Stimulated activated CD4-positive, alpha-beta T cell treated with anti-CD3 and anti-CD28 coated beads, TNF-alpha, amount 100 ng/mL, for 48 hours (primary cell): ENCODE measurements at places on chromosomes 7 and 10.

GRCh38 chr7:1113548-1113885, 25.6 kb downstream of the GPER1 start:
- DNase-seq = no peak

DNA sequence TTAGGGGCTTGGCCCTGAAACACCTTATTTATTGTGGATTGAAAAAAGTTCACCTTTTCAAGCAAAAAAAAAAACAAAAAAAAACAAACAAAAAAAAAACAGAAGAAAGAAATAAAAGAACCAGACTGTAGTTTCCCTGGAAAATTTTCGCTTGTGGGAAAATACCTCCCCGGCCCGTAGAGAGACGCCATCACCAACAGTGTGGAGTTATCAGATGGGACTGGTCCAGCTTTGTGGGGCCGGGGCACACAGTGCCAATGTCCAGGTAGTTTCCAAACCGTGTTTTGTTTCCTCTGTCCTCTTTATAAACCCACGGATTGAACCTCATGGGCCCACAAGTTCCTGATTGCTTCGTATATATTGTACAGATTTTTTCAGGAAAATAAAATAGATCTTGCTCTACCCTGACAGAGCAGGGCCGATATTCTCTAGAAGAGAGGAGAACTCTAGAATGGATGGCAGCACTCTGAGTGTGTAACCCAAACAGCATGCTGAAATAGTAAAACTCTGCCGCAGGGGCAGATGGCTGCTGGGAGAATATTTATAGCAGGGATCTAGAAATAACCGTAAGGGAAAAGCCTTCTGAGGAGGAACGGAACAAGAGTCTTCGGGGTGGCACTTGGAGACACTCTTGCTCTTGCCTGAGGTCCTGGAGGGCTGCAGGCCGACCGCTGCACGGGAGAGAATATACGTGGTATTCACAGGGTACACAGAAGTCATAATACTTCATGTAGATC, 241.0 kb downstream of the FRMD4A start:
- DNase-seq = no peak

DNA sequence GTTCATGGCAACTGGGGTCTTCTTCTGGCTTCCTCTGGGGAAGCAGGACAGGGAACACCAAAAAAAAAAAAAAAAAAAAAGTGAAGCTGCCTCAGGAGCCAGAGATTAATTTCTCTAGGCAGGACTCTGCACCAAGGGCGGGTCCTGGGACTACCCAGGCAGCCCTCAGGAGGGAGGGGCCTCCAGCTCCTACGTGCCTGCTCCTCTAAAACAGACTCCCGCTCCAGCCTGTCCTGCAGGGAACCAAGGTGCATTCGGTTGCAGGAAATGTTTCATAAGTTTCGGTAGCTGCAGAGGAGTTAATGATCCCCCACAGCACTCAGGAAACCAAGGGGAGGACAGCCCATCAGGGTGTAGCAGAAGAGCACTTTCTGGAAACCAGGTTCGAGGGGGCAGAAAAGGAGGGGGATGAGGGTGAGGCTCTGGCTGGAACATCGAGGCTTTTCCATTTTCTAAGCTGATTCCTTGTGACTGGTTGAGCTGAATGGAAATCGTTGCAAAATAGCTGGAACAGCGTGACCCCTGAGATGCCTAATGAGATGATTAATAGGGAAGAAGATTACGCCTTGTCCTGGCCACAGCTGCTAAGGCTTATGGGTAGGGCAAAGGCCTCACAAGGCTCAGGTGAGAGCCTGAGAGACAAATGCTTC, 84.2 kb downstream of the STRA8 start:
- DNase-seq = no peak

DNA sequence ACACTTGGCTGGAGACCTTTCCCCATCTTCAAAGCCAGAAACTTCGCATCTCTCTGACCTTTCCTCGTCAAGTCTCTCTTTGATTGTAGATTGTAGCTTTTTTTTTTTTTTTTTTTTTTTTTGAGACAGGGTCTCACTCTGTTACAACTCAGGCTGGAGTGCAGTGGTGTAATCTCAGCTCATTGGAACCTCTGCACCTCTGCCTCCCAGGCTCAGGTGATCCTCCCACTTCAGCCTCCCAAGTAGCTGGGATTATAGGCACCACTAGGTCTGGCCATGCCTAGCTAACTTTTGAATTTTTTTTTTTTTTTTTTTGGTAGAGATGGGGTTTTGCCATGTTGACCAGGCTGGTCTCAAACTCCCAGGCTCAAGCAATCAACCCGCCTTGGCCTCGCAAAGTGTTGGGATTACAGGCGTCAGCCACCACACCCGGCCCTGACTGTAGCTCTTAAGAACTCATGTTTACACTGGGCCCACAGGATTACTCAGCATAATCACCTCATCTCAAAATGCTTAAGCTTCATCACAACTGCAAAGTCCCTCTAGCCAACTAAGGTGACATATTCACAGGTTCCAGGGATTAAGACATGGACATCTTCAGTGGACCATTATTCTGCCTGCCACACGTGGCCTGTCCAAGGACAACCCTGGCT, 11.7 kb downstream of the POLL start:
- no peak for DNase-seq

- DNase-seq = no peak
Observed at GRCh38 chr10:97274828-97275227, 17.6 kb downstream of the ARHGAP19 start.

GRCh38 chr10:18436902-18437301, 214.5 kb downstream of the NSUN6 start:
- no peak for DNase-seq

- DNase-seq = no peak
Observed at GRCh38 chr7:111324228-111324627, 233.3 kb downstream of the LRRN3 start.

DNA sequence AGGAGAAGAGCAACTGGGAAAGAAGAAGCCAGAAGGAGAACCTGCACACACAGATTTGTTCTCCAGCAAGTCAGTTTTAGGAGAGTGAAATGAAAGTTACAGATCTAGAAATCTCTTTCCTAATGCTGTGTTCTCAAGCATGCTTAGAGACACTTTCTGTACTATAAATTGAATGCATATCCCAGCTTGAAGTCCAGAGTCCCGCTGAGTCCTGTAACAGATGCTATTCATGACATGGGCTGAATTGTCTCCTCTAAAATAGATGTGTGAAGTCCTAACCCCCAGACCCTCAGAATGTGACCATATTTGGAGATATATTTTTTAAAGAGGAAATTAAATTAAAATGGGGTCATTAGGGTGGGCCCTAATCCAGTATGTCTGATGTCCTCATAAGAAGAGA, 46.9 kb upstream of the GJD4 start:
- DNase-seq = no peak

- DNase-seq = no peak
Observed at GRCh38 chr7:55517191-55517633, 55.1 kb downstream of the VOPP1 start.

- no peak for DNase-seq
Observed at GRCh38 chr7:148291799-148292198, 298.8 kb upstream of the C7orf33 start.

GRCh38 chr10:132162590-132163277, 24.0 kb upstream of the DPYSL4 start:
- no peak for DNase-seq

GRCh38 chr10:62554632-62555199, 180.5 kb downstream of the ZNF365 start:
- DNase-seq = peak; percentile 8

GRCh38 chr7:27080844-27081436, 14.9 kb downstream of the HOXA1 start:
- DNase-seq = no peak
